Stimulated activated CD8-positive, alpha-beta memory T cell treated with anti-CD3 and anti-CD28 coated beads, Interleukin-4, amount 100 ng/mL, for 1 hour (primary cell): ENCODE measurements at places on chromosomes 2 and 18.

- no peak for DNase-seq
Measured at GRCh38 chr2:219159771-219160185, 837 bp downstream of the NHEJ1 start.

- no peak for DNase-seq
Measured at GRCh38 chr2:65320042-65320725, 92.6 kb downstream of the ACTR2 start.

DNA sequence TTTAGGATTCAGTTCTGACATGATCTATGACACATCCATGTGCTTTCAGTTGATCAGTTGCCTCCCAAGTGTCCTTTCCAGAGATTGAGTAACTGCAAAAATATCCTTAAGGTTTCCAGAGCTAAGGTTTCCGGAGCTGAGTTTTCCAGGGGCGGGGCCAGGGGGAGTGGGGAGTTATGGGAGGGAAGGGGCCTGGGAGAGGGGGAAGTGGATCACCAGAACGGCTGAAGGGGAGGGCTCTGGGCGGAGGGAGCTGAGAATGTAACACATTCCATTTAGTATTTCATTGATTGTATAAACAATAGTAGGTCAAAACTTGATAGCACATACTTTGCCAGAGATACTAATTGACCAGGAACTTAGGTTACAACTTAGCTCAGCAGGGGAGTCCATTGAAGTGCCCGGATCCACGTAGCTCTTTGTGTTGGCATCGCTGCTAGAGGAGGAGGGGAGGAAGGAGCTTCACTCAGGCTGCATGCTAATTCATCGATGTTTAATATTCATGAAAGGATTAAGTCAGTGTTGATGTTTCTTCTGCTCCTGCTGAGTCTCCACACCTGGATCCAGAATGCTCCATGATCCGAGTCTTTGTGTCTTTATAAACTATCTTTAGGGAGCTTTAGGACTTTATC lies 289.8 kb downstream of the ALPK2 start:
- DNase-seq: no peak

DNA sequence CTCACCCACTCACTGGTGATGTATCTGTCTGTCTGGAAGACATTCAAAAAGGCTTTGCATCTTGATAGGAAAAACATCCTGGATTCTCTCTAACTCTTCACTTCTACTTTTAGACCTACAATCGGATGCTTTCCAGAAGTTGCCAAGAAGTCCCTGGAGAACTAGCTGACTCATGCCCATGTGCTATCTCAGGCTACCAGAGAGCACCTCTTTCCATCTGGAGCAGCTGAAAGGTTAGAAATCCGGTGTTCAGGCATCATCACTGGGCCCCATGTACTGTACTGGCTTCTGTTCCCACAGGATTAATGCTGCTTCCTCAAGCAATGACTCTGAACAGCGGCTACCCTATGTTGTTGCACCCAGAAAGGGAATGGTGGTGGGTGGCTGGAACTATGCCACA lies 259.0 kb downstream of the NBAS start:
- no peak for DNase-seq

DNA sequence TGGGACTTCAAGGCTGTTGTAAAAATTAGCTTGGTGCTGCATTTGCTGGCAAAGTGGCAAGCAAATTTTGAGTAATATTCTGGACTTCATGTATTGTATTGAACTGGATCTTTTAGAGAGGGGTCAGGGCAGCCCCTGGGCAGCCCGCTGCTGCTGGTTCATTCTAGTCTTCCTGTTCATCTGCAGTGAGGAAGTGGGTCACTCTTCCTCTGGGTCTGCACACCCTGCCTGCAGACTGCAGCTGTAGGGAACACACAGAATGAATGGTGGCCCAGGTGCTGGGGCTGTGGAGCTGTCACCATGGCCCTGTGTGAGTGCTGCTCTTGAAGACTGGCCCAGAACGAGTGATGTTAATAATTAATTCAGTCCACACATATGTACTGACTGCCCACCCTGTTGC lies 9.4 kb downstream of the SH3RF3 start:
- no peak for DNase-seq

- DNase-seq: no peak
Measured at GRCh38 chr2:221350616-221351015, 221.5 kb downstream of the EPHA4 start.

- no peak for DNase-seq
Measured at GRCh38 chr2:36173760-36174404, 181.7 kb upstream of the CRIM1 start.

GRCh38 chr18:2537296-2537695 lies 34.0 kb downstream of the METTL4 start:
- no peak for DNase-seq

- no peak for DNase-seq
Measured at GRCh38 chr2:136394136-136395060, 276.4 kb upstream of the CXCR4 start.

- DNase-seq: no peak
Measured at GRCh38 chr2:39492095-39492590, 55.1 kb upstream of the MAP4K3 start.

- no peak for DNase-seq
Measured at GRCh38 chr18:6795307-6795706, 65.8 kb downstream of the ARHGAP28 start.

DNA sequence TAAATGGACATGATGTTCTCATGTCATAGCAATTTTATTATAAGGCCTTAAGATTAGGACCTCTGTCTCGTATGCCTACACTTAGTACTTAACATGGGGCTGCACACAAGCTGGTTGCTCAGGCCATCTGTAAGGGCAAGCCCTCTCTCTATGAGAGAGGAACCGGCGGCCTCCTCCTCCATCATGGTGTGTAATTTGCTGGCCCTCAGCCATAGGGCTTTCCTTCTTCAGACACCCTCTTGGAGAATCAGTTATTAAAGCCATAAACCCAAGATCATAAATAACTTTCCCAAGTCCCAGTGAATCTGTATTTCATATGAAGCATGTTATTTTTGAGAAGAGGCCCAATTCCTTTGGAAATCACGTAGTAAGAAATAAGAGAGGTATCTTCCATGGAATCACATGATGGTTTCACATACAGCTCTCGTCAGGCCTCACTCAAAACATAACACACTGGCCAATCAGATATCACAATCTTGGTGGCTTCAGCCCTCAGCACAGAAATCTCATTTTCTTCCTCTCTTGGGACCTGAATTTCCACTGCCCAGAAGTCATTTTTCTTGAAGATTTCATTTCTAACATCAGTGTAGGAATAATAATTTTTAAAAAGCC lies 92.6 kb downstream of the RDH14 start:
- no peak for DNase-seq

DNA sequence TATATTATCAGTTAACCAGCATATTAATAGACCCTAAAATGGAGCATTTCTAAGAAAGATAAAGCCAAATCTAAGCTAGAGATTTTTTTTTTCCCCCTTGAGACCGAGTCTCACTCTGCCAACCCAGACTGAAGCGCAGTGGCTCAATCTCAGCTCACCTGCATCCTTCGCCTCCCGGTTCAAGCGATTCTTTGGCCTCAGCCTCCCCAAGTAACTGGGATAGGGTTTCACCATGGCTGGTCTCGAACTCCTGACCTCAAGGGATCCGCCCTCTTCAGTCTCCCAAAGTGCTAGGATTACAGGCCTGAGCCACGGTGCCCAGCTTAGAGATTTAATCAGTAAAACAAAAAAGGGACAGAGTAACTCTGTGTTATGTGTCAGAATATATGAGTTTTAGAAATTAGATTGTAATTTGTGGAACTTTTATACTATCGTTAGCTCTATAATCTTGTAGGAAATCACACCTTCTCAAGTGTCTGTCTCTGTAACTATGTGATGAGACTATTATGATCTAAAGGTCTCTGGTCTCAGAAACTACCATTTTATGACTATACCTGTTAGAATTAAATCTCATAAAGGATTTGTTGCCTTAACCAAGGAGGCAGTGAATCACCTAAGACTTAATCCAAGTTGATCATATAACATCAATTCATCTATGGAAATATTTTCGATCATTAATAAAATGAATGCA lies 34.0 kb downstream of the YWHAQ start:
- DNase-seq: no peak

- no peak for DNase-seq
Measured at GRCh38 chr2:169818241-169818640, 6.5 kb downstream of the METTL5 start.

DNA sequence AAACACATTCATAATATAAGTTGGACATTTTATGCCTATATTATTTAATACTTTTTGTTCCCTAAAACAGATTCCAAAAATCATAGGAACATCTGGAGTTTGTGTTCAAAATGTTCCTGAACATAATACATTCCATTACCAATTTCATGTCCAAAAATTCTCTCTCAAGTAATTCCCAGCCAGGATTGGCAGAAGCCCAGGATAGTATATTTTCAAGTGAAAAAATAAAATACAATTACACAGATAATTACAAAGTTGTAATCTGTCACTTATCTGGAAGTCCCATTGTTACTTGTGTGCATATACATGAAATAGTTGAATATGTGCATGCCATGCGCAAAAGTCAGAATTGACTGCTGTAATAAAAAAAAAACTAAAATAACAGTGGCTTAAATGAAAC lies 5.2 kb upstream of the SCN7A start:
- DNase-seq: no peak

- no peak for DNase-seq
Measured at GRCh38 chr18:75531851-75532459, 104.5 kb upstream of the SMIM21 start.

DNA sequence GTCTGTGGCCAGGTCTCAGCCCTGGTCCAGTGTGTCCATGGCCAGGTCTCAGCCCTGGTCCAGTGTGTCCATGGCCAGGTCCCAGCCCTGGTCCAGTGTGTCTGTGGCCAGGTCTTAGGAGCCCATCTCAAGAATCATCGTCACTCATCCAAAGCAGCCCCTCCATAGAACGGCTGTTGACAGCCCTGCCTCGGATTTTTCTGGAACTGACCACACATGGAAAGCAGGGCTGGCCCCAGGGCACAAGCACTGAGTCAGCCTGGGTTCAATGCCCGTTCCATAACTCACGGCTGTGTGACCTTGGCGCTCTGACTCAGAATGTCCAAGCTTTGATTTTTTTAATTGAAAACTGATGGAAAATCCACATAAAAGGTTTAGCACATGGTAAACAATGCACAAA lies 59.9 kb upstream of the SNTG2 start:
- no peak for DNase-seq

GRCh38 chr18:10455726-10456453 lies 1.5 kb downstream of the APCDD1 start:
- no peak for DNase-seq

GRCh38 chr18:23718243-23718720 lies 29.0 kb downstream of the LAMA3 start:
- no peak for DNase-seq

DNA sequence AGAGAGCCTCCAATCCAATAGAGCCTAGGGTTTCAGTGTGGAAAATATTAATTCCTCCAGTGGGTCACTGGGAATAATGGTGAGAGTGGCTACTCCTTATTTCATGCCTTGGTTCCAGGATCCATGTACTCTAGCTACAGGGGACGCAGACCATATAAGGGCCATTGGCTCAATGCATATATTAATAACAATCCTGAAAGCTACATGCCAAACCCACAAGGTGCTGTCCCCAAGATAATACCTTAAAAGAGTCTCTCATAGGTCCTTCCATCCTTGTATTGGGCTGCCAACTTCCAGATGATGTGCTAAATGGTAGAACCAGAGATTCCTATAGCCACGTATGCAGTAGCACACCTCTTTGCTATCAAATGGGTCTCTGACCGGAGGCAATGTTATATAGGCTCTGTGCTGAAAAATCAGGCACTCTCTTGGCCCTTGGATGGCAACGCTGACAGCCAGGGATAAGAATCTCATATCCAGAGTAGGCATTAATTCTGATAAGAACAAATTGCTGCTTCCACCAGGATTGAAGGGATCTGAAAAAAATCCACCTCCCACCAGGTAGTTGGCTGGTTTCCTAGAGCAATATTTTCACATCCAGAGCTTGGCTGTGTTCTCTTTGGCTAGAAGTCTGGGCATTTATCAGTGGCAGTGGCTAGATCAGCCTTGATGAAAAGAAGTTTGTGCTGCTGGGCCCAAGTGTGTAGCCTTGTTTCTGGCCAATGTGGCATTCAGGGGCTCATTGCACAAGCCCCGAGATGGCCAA lies 218.1 kb upstream of the MGAT5 start:
- no peak for DNase-seq

DNA sequence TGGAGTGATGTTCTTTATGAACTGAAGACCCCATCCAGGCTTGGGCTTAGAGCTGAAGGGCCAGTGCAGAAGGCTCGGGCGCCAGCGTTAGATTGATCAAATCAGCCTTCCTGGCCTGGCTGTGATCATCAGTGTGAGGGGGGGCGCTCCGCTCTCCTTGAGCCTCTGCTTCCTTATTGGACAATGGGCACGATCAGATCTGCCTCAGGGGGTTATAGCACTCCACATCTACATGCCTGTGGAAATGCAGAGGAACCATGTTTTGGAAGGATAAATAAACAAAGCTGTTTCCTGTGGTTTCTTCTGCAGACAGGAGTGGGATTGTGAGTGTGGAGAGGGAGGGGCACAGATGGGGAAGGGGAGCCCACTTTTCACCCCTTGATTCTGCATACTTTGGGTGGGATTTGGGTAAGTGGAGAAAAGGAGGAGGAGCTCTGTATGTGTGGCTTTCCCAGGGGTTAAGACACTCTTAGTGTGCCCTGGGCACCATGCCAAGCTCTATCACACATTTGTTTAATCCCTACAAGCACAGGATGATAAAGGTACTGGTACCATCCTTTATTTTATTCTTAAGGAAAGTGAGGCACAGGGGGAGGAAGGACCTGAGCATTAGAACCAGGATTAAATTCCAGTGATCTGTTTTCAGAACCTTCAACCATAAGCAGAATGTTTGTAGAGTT lies 150.5 kb downstream of the EN1 start:
- no peak for DNase-seq

DNA sequence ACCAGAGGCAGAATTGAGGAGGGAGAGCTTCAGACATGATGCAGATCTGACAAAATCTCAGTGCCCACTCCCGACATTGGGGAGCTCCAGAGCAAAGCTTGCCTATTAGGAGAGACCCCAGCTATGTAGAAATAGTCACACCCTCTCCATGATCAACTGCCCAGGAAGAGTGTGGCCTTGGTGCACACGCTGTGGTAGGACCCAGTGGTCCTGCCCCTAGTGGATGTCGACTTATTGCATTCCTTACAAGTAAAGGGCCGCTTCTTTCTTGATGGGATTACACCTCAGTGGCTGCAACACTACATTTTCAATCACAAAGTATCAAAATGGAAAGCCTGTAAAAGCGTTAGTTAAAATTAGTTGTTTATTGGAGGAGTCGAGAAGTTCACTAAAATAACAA lies 64.2 kb downstream of the VRK2 start:
- no peak for DNase-seq

GRCh38 chr18:45084206-45084605 lies 403.5 kb downstream of the SETBP1 start:
- DNase-seq: no peak

- DNase-seq: no peak
Measured at GRCh38 chr2:167875529-167875928, 371.9 kb downstream of the STK39 start.

- no peak for DNase-seq
Measured at GRCh38 chr18:32804134-32804888, 31.5 kb upstream of the KLHL14 start.

DNA sequence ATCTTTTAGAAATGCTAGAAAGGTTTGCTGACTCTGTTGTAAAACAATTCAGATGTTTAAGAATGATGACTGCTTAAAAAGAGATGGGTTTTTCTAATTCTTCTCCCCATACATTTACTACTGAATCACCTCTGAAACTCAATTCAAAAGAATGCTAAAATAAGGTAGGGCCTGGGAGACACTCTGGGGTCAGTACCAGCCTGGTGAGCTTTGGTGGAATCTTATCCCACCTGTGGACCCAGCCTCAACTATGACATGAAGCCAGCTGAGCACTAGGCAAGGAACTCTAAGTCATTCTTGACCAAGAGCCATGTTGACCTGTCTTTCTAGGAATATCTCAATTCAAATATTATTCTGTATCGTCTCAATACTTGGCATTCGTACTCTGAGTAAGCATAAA lies 44.3 kb downstream of the IWS1 start:
- no peak for DNase-seq
